ENCODE measurements at places on chromosomes 13 and 19. TPM values are rescaled to one million over a fixed set of nuclear protein-coding genes. Genes with fewer than 3 reads are reported as not detected.

DNA sequence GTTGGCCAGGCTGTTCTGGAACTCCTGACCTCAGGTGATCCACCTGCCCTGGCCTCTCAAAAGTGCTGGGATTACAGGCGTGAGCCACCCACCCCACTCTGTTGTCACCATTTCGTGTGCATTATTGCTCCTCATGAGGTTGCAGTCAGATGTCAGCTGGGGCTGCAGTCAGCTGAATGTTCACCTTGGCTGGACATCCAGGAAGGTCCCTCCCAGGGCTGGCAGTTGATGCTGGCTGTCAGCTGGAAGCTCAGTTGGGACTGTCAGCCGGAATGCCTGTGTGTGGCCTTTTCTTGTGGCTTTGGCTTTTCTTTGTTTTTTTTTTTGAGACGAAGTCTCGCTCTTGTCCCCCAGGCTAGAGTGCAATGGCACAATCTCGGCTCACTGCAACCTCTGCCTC is 6.6 kb downstream of the MEGF8 start:
- H3K27me3 ChIP-seq = no peaks in the 10 kb centered on the region
- H3K36me3 ChIP-seq = no peaks in the 10 kb centered on the region
- no peak overlapping the region for H3K27ac ChIP-seq
- no peak overlapping the region for H3K4me3 ChIP-seq
- H3K4me1 ChIP-seq = peaks cover 7% of the 10 kb centered on the region

GRCh38 chr13:39941911-39942551 is 286.6 kb downstream of the COG6 start:
- DNase-seq = no peak
- no peaks in the 10 kb centered on the region for H3K27me3 ChIP-seq
- no peak overlapping the region for H3K4me3 ChIP-seq
- no peak overlapping the region for H3K27ac ChIP-seq
- peaks cover 15% of the 10 kb centered on the region for H3K4me1 ChIP-seq

- peaks cover 23% of the 10 kb centered on the region for H3K27me3 ChIP-seq
- no peak within 1 kb of the TSS for H3K27ac ChIP-seq
- peak; percentile 58 for DNase-seq
- H3K4me3 ChIP-seq = no peak within 1 kb of the TSS
- H3K36me3 ChIP-seq = no peaks in the 10 kb centered on the region
Observed at GRCh38 chr19:3224346-3225168, at the start of gene CELF5. Gene CELF5, plus strand, starts transcription at chr19:3224661. Its CDS starts 79 bp downstream, at chr19:3224740.

GRCh38 chr13:40464337-40465014 is 202.0 kb downstream of the FOXO1 start:
- no peak overlapping the region for H3K27ac ChIP-seq
- H3K4me1 ChIP-seq = no peaks in the 10 kb centered on the region
- no peaks in the 10 kb centered on the region for H3K27me3 ChIP-seq
- DNase-seq = no peak

Gene ADGRE2
- 0.83 TPM for total RNA-seq

Gene SPACA4
- not detected for total RNA-seq

Gene SHISA7
- not detected for total RNA-seq

DNA sequence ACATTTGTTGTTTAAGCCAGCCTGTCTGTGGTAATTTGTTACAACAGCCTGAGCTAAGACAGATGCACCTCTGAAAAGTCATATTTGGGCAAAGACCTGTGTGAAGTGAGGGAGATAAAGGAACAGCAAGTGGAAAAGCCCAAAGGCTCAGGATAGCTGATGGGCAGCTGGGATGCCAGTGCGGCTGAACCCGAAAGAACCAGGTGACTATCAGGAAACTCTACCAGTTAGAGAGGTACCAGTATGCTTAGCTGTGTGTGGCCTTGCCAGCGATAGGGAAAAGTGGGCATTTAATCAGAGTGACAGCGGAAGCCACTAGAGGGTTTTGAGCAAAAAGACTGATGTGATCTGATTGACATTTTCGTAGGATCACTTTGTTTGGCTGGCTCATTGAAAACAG is 764.8 kb upstream of the GPC6 start:
- H3K27ac ChIP-seq = no peak overlapping the region
- no peaks in the 10 kb centered on the region for H3K36me3 ChIP-seq
- no peaks in the 10 kb centered on the region for H3K27me3 ChIP-seq

- H3K27me3 ChIP-seq = no peaks in the 10 kb centered on the region
- peak; percentile 81 for DNase-seq
- H3K4me1 ChIP-seq = peaks cover 2% of the 10 kb centered on the region
- H3K4me3 ChIP-seq = no peak overlapping the region
- H3K27ac ChIP-seq = no peak overlapping the region
Observed at GRCh38 chr19:33406521-33407139, 33.1 kb downstream of the CEBPG start.

- H3K4me1 ChIP-seq = peaks cover 7% of the 10 kb centered on the region
- H3K36me3 ChIP-seq = no peaks in the 10 kb centered on the region
- no peak for DNase-seq
Observed at GRCh38 chr19:42053037-42053935, 16.7 kb downstream of the GRIK5 start.

- DNase-seq = no peak
- H3K27me3 ChIP-seq = no peaks in the 10 kb centered on the region
- H3K36me3 ChIP-seq = peaks cover 23% of the 10 kb centered on the region
- no peak overlapping the region for H3K27ac ChIP-seq
- no peaks in the 10 kb centered on the region for H3K4me1 ChIP-seq
Observed at GRCh38 chr13:46720189-46720588, 76.8 kb downstream of the ESD start.

DNA sequence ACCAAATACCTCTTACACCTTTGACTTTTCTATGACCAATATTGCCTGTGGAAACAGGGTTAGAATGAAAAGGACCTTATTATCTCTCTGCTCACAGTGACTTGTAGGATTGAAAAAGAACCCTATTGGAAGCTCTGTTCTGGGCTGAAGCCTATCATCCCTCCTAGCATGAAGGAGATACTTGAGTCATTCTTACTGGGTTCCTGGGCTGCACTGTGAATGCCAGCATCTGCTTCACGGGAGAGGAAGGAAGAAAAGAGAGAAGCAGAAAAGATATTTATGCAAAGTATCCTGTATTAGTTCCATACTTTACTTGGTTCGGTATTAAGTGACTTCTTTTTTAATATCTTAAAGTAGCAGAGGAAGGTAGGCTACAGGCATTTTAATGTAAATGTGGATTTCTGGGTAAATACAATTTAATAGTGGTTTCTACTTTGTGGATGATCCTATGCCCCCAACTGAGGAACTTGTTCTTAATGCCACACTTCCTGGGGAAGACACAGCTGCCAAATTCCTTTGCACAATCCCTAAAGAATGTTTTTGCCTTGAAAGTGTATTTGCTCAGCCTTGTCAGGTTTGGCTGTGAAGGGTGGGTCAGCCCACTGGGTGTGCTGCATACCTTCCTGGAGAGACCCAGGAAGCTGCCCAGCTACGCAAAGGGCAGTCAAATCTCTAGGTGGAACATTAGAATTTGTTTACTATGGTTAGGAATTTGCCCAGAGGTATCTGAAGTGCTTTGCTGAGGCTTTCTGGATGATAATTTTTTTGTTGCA is 13.7 kb upstream of the SCEL start:
- H3K4me3 ChIP-seq = no peak overlapping the region
- peaks cover 10% of the 10 kb centered on the region for H3K4me1 ChIP-seq
- no peaks in the 10 kb centered on the region for H3K36me3 ChIP-seq
- H3K27ac ChIP-seq = no peak overlapping the region
- no peak for DNase-seq

- no peaks in the 10 kb centered on the region for H3K4me1 ChIP-seq
- no peaks in the 10 kb centered on the region for H3K27me3 ChIP-seq
- no peaks in the 10 kb centered on the region for H3K36me3 ChIP-seq
Observed at GRCh38 chr13:21823949-21824348, 153.1 kb downstream of the FGF9 start.

DNA sequence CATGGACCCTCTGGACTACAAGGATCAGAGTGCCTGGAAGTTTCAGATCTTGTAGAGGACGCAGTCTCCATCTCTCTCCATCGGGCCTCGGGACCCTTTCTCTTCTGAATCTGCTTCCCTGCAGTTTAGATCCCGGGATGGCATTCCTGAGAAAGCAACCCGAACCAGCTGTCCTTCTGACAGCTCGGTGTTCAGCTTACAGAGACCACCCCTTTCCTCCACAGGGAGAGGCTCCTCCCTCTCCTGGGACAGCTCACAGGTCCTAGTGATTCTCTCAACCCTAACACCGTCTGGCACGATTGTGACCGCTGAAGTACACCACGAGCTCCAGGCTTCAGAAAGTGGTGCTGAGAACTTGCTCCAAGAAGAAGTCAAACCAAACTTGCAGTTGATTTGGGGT is 18.2 kb downstream of the CRX start:
- no peak for DNase-seq
- H3K27ac ChIP-seq = no peak overlapping the region
- H3K36me3 ChIP-seq = no peaks in the 10 kb centered on the region
- no peaks in the 10 kb centered on the region for H3K4me1 ChIP-seq

Gene CBY2
- not detected for total RNA-seq

Gene CYP4F2
- not detected for total RNA-seq

DNA sequence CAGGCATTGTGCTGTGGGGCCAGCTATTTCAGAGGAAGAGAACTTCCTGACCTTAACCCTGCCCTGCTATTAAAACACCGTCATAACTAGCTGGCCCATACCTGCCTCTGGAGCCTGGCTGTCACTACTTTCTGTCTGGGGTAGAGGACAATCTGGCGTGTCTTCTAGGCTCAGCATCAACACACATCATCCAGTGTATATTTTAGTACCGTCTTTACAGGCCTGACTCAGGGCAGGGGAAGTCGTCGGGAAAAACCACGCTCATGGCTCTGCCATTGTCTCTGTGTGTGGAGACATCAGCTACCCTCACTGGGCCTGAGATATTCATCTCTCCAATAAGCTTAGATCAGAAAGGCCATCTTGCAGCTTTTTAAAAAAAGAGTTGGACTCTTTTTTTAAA is 151.1 kb downstream of the KATNAL1 start:
- H3K4me3 ChIP-seq = no peak overlapping the region
- H3K36me3 ChIP-seq = no peaks in the 10 kb centered on the region
- H3K4me1 ChIP-seq = peaks cover 45% of the 10 kb centered on the region
- H3K27ac ChIP-seq = peak overlapping the region; percentile 12
- no peaks in the 10 kb centered on the region for H3K27me3 ChIP-seq

Gene OLFM2
- 2.7 TPM for total RNA-seq

Gene C13orf42
- total RNA-seq = not detected

DNA sequence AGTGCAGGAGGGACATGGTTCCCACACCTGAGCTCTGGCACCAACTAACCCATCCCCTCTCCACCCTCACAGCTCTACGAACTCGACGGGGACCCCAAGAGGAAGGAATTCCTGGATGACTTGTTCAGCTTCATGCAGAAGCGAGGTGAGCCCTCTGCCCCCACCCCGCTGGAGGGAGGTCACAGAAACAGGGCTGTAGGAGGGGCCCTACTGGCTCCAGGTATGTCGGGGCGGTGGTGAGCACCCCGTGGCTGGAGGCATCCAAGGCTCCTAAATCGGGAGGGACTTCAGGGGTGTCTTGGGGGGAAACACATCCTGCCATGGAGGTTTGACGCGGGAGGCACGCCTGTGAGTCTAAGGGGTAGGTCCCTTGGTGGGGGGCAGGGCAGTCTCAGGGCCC is 24.1 kb upstream of the WDR18 start:
- no peak for DNase-seq
- no peak overlapping the region for H3K27ac ChIP-seq
- H3K27me3 ChIP-seq = no peaks in the 10 kb centered on the region
- no peak overlapping the region for H3K4me3 ChIP-seq
- peaks cover under 1% of the 10 kb centered on the region for H3K36me3 ChIP-seq

Gene SBK2
- not detected for total RNA-seq

DNA sequence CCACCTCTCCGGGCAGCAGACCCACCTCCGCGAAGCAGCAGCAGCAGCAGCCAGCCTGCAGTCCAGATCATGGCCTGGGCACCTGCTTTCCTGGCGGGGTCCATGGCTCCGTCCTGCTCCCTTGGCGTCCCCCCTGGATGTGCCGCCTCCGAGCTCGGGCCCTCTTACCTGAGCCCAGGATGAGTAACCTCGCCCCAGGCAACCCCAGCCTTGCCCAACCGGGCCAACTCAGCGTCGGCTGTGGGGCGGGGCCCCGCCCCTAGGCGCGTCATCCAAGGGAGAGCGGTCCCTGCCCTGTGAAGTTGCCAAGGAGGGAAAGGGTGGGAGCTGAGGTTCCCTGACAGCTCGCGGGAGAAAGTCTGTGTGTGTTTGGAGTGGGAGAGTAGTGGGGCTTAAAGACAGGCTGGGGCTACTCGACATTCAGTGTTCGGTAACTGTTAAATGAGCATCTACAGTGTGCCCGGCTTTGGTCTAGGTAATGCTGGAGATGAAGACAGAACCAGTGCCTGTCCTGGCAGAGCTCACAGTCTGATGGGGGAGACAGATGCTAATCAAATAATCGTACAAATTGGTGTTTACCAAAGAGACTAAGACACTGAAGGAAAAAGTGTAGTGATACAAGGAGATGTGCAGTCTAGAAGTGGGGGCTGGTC is at the start of gene LYPD3:
Gene LYPD3, minus strand, starts transcription at position 141 of the 653 bp plus-strand sequence. Its CDS starts 37 bp downstream, at position 104.
- no peaks in the 10 kb centered on the region for H3K27me3 ChIP-seq
- peaks cover 61% of the 10 kb centered on the region for H3K4me1 ChIP-seq
